ENCODE measurements at places on chromosomes 11 and 22.

DNA sequence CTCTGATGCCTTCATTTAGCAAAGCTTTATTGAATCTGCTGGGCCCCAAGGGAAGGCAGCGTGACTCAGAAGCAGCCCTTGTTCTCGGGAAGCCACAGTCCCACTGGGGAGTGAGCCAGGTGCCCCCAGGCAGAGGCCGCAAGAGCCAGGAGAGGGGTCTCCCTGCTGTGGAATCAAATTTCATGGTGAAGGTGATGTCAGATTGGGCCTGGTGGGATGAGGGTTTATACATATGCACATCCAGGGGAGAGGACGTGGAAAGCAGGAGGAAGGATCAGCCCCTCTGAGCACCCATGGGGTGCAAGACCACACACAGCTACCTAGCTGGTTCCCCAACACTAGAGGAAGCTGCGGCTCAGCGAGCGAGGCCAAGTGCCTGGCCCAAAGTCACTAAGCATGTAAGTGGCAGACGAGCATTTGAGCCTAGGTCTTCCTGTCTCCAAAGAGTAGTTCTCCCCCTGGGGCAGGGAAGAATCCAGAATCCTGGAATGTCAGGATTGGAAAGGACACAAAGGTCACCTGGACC, 2.0 kb downstream of the SYNGR1 start:
- H3K4me1 ChIP-seq: peaks cover 4% of the 10 kb centered on the region
- no peaks in the 10 kb centered on the region for H3K36me3 ChIP-seq
- no peak overlapping the region for H3K27ac ChIP-seq
- DNase-seq: peak; percentile 93
- H3K4me3 ChIP-seq: no peak overlapping the region

GRCh38 chr22:18013947-18014346, 10.4 kb downstream of the MICAL3 start:
- DNase-seq: no peak
- no peak overlapping the region for H3K27ac ChIP-seq
- H3K27me3 ChIP-seq: no peaks in the 10 kb centered on the region
- H3K4me1 ChIP-seq: no peaks in the 10 kb centered on the region
- no peaks in the 10 kb centered on the region for H3K36me3 ChIP-seq
- no peak overlapping the region for H3K4me3 ChIP-seq

DNA sequence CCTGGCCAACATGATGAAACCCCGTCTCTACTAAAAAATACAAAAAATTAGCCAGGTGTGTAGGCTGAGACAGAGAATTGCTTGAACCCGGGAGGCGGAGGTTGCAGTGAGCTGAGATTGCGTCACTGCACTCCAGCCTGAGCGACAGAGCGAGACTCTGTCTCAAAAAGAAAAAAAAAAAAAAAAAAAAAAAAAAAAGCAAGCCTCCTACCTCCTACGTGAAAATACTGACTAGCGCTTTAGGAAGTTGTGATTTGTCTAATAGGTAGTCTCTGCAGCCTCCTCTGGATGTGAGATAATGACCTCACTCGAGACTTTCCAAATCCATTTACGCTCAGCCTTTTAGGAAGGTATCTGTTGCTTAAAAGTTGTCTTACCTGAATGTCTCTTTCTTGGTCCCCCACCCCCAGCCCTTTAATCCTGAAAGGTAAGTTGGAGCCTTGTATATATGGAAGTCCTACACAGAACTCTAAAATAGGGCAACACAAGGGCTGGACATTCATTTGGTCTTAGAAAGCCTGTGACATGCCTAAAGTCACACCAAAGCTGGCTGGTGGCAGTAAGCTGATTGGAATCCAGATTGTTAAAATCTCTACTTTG, 5.5 kb downstream of the SEPTIN3 start:
- H3K36me3 ChIP-seq: no peaks in the 10 kb centered on the region
- H3K27me3 ChIP-seq: peaks cover 53% of the 10 kb centered on the region
- H3K27ac ChIP-seq: no peak overlapping the region
- no peaks in the 10 kb centered on the region for H3K4me1 ChIP-seq
- peak; percentile 39 for DNase-seq

GRCh38 chr22:47586946-47587345, 824.5 kb downstream of the TBC1D22A start:
- H3K27ac ChIP-seq: no peak overlapping the region
- no peak for DNase-seq
